ENCODE measurements at places on chromosomes 11 and 22. TPM values are rescaled to one million over a fixed set of nuclear protein-coding genes. Genes with fewer than 3 reads are reported as not detected.

- DNase-seq: no peak
- H3K27ac ChIP-seq: no peak overlapping the region
- no peaks in the 10 kb centered on the region for H3K27me3 ChIP-seq
- no peaks in the 10 kb centered on the region for H3K4me1 ChIP-seq
- no peak overlapping the region for H3K4me3 ChIP-seq
Observed at GRCh38 chr11:93728792-93729128, 12.5 kb downstream of the TAF1D start.

Gene STK33
- 11.9 TPM for total RNA-seq

DNA sequence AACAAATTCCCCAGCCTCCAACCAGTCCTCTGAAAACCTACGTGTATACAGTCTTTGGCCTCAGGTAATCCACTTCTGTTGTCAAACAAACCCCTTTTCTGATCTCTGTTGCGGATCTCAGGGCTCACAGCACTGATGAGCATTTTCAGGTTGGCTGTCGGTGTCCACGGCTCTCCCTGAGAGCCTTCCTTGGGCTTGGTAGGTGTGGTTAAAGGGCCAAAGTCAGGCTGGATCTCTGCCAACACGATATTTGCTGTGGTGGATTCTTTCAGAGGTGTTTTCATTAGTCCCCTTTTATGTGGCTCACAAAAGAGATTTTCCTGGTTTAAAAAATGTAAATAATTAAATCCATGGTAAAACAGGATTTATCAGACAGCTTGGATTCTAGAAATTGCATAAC lies 2.9 kb downstream of the E2F8 start:
- H3K27me3 ChIP-seq: peaks cover 6% of the 10 kb centered on the region
- no peak overlapping the region for H3K27ac ChIP-seq
- no peak for DNase-seq
- no peak overlapping the region for H3K4me3 ChIP-seq
- H3K36me3 ChIP-seq: no peaks in the 10 kb centered on the region

Gene GRAMD1B
- 4.4 TPM for total RNA-seq

GRCh38 chr22:46053563-46054090 lies 76.7 kb upstream of the WNT7B start:
- H3K27ac ChIP-seq: peak overlapping the region; percentile 98
- H3K36me3 ChIP-seq: no peaks in the 10 kb centered on the region
- H3K27me3 ChIP-seq: no peaks in the 10 kb centered on the region
- no peak for DNase-seq
- H3K4me3 ChIP-seq: peak overlapping the region; percentile 53

DNA sequence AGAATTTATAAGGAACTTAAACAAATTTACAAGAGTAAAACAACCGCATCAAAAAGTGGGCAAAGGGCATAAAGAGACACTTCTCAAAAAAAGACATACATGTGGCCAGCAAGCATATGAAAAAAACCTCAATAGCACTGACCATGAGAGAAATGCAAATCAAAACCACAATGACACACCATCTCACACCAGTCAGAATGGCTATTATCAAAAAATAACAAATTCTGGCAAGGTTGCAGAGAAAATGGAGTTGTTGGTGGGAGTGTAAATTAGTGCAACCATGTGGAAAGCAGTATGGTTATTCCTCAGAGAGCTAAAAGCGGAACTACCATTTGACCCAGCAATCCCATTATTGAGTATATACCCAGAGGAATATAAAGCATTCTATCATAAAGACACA lies 866.8 kb upstream of the TENM4 start:
- DNase-seq: no peak
- H3K27me3 ChIP-seq: no peaks in the 10 kb centered on the region
- no peak overlapping the region for H3K27ac ChIP-seq
- H3K4me3 ChIP-seq: no peak overlapping the region
- no peaks in the 10 kb centered on the region for H3K4me1 ChIP-seq
- H3K36me3 ChIP-seq: no peaks in the 10 kb centered on the region

GRCh38 chr11:117730208-117730800 lies 66.7 kb downstream of the DSCAML1 start:
- H3K27ac ChIP-seq: no peak overlapping the region
- no peaks in the 10 kb centered on the region for H3K36me3 ChIP-seq
- H3K4me1 ChIP-seq: no peaks in the 10 kb centered on the region
- H3K4me3 ChIP-seq: no peak overlapping the region
- no peaks in the 10 kb centered on the region for H3K27me3 ChIP-seq

DNA sequence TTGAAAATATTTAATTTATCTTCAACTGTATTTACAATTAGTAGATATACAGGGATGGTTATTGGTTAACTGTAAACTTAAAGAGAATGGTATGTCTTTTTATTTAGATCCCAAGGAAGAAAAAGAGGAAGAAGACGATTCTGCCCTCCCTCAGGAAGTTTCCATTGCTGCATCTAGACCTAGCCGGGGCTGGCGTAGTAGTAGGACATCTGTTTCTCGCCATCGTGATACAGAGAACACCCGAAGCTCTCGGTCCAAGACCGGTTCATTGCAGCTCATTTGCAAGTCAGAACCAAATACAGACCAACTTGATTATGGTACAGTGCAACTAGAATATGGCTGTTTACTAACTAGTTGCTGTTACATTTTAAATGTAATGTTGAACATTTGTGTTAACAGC lies 12.7 kb upstream of the CNTF start:
- no peak for DNase-seq
- H3K4me1 ChIP-seq: no peaks in the 10 kb centered on the region
- peaks cover 20% of the 10 kb centered on the region for H3K36me3 ChIP-seq
- H3K27me3 ChIP-seq: no peaks in the 10 kb centered on the region
- no peak overlapping the region for H3K4me3 ChIP-seq
- H3K27ac ChIP-seq: no peak overlapping the region

DNA sequence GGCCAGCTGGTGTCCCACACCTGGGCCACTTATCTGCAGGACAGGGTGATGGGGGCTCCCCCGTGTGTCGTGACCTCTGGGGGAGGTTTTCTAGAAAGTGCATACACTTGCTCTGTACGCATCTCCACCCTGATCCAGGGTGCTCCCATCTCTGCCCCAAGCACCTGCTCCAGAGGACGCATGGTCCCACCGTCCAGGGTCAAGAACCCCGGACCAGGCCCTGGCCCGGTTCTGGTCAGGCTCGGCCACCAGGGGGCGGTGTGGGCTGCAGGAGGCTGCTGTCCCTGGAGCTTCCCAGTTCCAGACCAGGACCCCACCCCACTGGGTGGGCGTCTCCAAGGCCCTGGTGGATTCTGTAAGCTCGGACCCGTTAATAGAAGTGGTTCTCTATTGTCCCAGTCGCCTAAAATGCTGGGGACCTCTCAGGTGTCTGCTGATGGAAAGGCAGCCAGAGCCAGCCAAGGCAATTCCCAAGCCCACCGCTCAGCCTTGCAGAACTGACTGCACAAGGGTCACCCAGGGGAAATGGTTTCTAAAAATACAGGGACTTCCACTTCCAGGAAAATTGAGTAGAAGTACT lies 34.7 kb upstream of the SEPTIN5 start:
- H3K27me3 ChIP-seq: no peaks in the 10 kb centered on the region
- no peaks in the 10 kb centered on the region for H3K4me1 ChIP-seq
- no peak overlapping the region for H3K4me3 ChIP-seq
- H3K27ac ChIP-seq: no peak overlapping the region

Gene IGLL5
- 103 TPM for total RNA-seq

Gene ARHGAP20
- total RNA-seq: 1.4 TPM

DNA sequence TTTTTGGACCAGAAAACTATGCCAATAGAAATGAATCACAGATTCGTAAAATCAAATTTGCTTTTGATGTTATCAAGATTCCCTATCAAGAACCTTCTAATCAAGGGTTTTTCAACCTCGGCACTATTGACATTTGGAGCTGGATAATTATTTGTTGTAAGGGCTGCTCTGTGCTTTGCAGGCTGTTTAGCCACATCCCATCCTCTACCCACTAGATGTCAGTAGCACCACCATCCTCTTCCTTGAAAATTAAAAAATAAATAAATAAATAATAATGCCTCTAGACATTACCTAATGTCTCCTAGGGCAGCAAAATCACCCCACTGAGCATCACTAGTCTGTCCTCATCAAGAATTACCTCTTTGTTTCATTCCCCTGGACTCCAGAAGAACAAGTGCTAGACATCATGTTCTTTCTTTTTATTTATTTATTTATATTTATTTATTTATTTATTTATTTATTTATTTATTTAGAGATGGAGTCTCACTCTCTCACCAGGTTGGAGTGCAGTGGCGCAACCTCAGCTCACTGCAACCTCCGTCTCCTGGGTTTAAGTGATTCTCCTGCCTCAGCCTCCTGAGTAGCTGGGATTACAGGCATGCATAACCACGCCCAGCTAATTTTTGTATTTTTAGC lies 744.7 kb downstream of the KCNA4 start:
- no peaks in the 10 kb centered on the region for H3K4me1 ChIP-seq
- H3K27ac ChIP-seq: no peak overlapping the region
- no peaks in the 10 kb centered on the region for H3K36me3 ChIP-seq

Gene DDX17
- total RNA-seq: 509 TPM

Gene KRTAP5-9
- total RNA-seq: 0.66 TPM

DNA sequence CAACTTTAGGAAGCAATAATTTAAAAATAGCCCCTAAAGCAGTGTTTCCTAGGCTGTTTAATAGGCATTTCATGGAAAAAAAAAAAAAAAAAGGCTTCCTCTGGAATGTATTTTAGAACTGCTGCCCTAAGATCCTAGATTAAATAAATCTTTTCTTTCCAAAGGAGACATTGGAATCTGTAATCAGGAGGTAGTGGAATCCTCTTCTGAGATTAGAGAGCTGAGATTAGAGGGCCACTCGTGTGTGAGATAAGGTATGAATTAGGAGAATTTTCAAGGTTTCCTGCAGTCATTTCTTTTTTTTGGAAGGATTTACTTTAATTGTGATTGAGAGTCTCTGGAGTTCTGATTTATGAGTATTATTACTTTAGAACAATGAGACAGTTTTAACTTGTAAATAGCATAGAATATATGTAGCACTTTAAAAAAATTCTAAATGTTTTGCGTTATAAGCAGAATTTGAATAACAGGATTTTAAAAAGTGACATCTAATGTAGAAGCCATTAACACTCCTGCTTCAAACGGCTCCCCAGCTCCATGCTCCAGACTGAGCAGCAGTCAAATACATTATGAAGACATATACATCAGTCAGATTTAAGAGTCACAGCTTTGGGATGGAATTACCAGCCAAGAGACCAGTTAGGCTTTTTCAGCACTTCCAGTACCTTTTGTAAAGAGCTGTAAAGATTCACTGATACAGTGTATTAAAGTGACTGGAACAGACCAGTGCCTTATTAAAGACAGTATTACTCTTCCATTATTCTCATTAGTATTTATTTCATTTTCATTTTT lies 5.0 kb downstream of the EED start:
- no peaks in the 10 kb centered on the region for H3K27me3 ChIP-seq
- H3K4me1 ChIP-seq: peaks cover 11% of the 10 kb centered on the region
- no peak overlapping the region for H3K4me3 ChIP-seq
- no peak for DNase-seq
- no peak overlapping the region for H3K27ac ChIP-seq

GRCh38 chr22:34969001-34969790 lies 96.8 kb upstream of the ISX start:
- no peaks in the 10 kb centered on the region for H3K4me1 ChIP-seq
- H3K4me3 ChIP-seq: no peak overlapping the region
- no peak overlapping the region for H3K27ac ChIP-seq
- no peaks in the 10 kb centered on the region for H3K36me3 ChIP-seq
- no peak for DNase-seq

Gene HTR3A
- 1.1 TPM for total RNA-seq

DNA sequence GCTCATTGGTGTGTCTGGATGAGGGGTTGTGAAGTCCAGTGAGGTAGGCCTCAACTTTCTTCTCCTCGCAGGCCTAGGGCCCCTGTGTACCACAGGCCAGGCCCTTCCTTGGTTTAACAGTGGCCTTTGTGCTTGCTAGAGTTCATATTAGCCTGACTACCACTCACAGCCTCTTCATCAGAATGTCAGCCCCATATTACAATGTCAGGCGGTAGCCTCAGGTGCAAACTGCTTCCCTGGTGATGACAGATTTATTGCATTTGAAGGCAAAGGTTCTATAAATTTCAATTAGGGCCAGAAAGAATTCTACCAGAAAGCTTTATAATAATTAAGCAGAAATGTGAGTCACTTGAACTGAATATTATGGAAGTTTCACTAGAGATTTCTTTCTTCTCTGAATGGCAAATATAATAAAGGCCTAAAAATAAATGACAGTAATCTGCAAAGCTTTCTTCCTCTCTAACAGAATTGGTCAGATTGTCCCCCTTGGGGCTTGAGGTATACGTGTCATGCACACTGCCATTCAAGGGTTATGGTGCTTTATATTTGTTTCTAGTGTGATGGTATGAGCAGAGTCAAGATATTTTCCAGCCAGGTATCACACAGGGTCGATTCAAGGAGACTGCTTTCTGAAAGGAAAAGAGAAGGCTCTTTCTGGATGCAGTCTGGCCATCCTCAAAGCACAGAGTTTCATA lies 210.3 kb downstream of the CWF19L2 start:
- H3K4me3 ChIP-seq: no peak overlapping the region
- H3K27me3 ChIP-seq: no peaks in the 10 kb centered on the region
- no peaks in the 10 kb centered on the region for H3K36me3 ChIP-seq
- DNase-seq: no peak
- H3K4me1 ChIP-seq: no peaks in the 10 kb centered on the region

DNA sequence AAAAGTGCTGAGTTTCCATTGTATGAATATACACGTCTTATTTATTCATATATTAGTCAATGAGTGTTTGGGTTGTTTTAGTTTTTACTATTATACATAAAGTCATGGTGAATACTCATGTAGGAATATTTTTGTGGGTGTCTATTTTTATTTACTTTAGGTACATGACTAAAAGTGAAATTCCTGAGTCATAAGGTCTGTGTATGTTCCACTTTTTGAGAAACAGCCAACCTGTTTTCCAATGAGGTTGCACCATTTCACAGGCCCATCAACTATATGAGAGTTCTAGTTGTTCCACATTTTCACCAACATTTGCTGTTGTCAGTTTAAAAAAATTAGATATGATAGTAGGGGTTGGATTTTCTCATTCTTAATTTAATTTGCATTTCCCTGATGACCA lies 6.6 kb upstream of the OR6X1 start:
- no peak overlapping the region for H3K4me3 ChIP-seq
- no peaks in the 10 kb centered on the region for H3K36me3 ChIP-seq
- no peaks in the 10 kb centered on the region for H3K4me1 ChIP-seq
- H3K27ac ChIP-seq: no peak overlapping the region

- H3K27me3 ChIP-seq: no peaks in the 10 kb centered on the region
- no peak for DNase-seq
- no peak overlapping the region for H3K4me3 ChIP-seq
- no peaks in the 10 kb centered on the region for H3K36me3 ChIP-seq
- H3K27ac ChIP-seq: no peak overlapping the region
Observed at GRCh38 chr11:62457478-62457877, 38.6 kb downstream of the SCGB1A1 start.

DNA sequence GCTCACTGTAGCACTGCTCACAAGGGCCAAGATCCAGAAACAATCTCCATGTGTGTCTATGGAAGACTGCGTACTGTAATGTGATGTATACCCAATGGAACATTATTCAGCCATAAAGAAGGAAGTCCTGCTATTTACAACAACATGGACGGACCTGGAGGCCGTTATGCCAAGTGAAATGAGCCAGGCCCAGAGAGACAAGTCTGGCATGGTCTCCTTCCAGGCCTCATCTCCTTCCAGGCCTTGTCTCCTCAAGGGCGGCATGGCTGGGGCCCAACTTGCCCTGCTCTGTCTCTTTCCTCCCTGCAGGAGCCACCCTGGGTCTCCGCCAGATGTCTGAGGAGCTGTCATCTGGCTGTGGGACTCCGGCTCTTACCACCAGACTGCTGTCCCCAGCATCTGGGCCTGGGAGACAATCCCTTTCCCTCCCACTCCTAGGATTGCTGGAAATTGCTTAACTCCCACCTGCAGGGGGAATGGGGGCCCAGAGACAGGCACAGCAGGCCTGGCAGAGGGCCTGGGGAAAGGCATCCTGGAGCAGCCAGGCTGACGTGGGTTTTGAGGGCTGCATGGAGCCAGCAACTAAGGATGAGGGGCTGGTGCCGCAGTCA lies 1326.6 kb downstream of the TBC1D22A start:
- H3K27me3 ChIP-seq: no peaks in the 10 kb centered on the region
- no peak for DNase-seq
- no peak overlapping the region for H3K27ac ChIP-seq
- peaks cover 6% of the 10 kb centered on the region for H3K4me1 ChIP-seq
- no peak overlapping the region for H3K4me3 ChIP-seq

All from kidney (tissue), 22 donors.